Endodermal cell (in vitro differentiated cells): ENCODE measurements at places on chromosomes 3 and 15. TPM values are rescaled to one million over a fixed set of nuclear protein-coding genes. Genes with fewer than 3 reads are reported as not detected.

GRCh38 chr15:38176691-38177090 is 75.9 kb upstream of the SPRED1 start:
- DNase-seq, result no peak
- no peaks in the 10 kb centered on the region for H3K27me3 ChIP-seq
- no peak overlapping the region for H3K27ac ChIP-seq
- H3K4me1 ChIP-seq, result no peaks in the 10 kb centered on the region
- no peak overlapping the region for H3K4me3 ChIP-seq

DNA sequence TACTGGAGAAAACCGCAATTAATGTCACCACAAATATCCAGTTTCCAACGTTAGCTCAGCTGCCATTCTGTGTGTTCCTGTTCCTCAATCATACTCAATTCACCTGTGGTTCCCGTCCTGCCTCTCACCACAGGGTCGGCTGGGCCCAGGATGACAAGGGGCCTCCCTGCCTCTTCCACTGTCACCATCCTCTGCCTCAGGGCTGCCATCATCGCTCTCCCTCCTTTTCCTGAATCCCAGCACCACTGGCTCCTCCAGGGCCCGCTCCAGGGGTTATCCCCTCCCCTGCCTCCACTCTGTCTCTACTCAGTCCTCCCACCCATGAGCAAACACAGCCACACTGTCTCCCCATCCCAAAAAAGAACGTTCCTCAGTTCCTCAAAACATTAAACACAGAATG is 170.9 kb upstream of the NSMCE3 start:
- H3K27me3 ChIP-seq, result no peaks in the 10 kb centered on the region
- H3K27ac ChIP-seq, result no peak overlapping the region
- no peaks in the 10 kb centered on the region for H3K36me3 ChIP-seq
- no peak for DNase-seq
- no peak overlapping the region for H3K4me3 ChIP-seq

DNA sequence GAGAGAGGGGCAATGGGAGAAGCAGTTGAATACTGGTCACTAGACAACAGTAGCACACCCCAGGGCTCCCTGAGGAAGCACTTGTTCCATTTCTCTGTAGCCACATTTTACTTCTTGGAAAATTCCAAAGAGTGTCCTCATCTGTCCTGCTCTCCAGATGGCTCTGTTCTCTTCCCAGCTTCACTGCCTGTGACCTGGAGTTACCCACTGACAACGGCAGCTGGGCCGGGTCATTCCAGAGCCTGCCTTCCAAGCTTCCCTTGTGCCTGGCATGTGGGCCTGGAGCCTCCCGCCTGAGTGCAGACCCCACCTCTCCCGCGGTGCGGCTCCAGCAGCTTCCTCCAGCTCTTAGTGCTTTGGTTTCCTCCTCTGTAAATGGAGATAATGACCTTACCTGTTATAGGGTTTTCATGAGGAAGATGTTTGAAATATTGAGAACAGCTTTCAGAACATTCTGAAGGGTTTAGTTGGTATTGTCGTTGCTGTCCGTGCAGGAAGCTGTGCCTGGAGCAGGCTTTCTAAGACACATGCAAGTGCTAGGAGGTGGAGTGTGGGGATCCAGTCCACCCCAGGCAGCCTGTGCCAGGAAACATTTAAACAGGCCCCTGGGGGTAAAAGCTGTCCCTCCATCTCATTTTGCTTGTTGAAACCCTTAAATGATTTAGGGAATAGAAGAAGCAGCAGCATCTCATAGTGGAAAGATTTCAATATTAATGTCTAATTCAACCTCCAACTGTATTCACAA is 24.8 kb downstream of the EFCC1 start:
- H3K4me3 ChIP-seq, result no peak overlapping the region
- H3K36me3 ChIP-seq, result no peaks in the 10 kb centered on the region
- peak; percentile 48 for DNase-seq
- peaks cover 24% of the 10 kb centered on the region for H3K27me3 ChIP-seq
- no peaks in the 10 kb centered on the region for H3K4me1 ChIP-seq

- no peak for DNase-seq
- no peaks in the 10 kb centered on the region for H3K4me1 ChIP-seq
- no peaks in the 10 kb centered on the region for H3K27me3 ChIP-seq
- no peaks in the 10 kb centered on the region for H3K36me3 ChIP-seq
- no peak overlapping the region for H3K27ac ChIP-seq
These were observed 75.8 kb upstream of the FAM98B start for GRCh38 chr15:38378161-38378560.

Gene ALDH1L1
- 1.5 to 1.6 TPM (median 1.5 TPM) in 3 replicates for total RNA-seq

Gene STARD5
- 1.7 and 2.0 TPM in 2 replicates for total RNA-seq

Gene SI
- not detected in 3 replicates for total RNA-seq

DNA sequence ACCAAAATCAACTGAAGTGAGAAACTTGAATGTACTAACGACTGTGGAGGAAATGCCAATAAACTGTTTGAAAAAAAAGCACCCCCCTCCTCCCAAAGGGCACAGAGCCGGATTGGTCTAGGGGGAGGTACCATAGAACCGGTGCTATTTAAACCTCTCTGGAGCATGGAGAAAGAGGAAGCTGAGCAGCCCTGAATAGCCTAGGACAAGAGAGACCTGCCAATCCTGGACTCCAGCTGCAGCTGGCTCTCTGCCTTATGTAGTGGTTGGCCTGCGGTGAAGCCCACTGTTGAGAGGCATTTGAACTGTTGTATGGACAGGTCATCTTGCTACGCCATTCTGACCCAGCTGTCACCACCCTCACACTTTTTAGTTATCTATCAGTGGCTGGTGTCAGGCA is 1.5 kb upstream of the SH3GL3 start:
- H3K36me3 ChIP-seq, result no peaks in the 10 kb centered on the region
- H3K4me1 ChIP-seq, result peaks cover 14% of the 10 kb centered on the region
- no peak overlapping the region for H3K4me3 ChIP-seq
- no peak for DNase-seq
- H3K27me3 ChIP-seq, result peaks cover 10% of the 10 kb centered on the region

- no peaks in the 10 kb centered on the region for H3K4me1 ChIP-seq
- H3K27me3 ChIP-seq, result no peaks in the 10 kb centered on the region
- H3K4me3 ChIP-seq, result no peak overlapping the region
- no peaks in the 10 kb centered on the region for H3K36me3 ChIP-seq
- no peak for DNase-seq
These were observed 155.8 kb downstream of the EPHA6 start for GRCh38 chr3:96970211-96970610.
